IgD-negative memory B cell (primary cell): ENCODE measurements at places on chromosomes 3 and 15. TPM values are rescaled to one million over a fixed set of nuclear protein-coding genes. Genes with fewer than 3 reads are reported as not detected.

The CHL1 gene
- polyA plus RNA-seq = 4.1 TPM

The ZNF660 gene
- not detected for polyA plus RNA-seq

The CLDN16 gene
- not detected for polyA plus RNA-seq

The GP9 gene
- polyA plus RNA-seq = 4.3 TPM

The LRRC3B gene
- polyA plus RNA-seq = not detected

The SAMD7 gene
- polyA plus RNA-seq = not detected

The ADPRH gene
- polyA plus RNA-seq = 29.2 TPM

The CCDC39 gene
- polyA plus RNA-seq = not detected

The TLR9 gene
- 10.4 TPM for polyA plus RNA-seq

The ZNF860 gene
- polyA plus RNA-seq = 27.7 TPM

The NRROS gene
- polyA plus RNA-seq = 18.9 TPM

The FGF7 gene
- not detected for polyA plus RNA-seq
